WERI-Rb-1 (cell line): ENCODE measurements at places on chromosomes 12 and 14.

GRCh38 chr12:101368016-101368415 is 39.6 kb downstream of the ARL1 start:
- DNase-seq = no peak

GRCh38 chr14:30779210-30779609 is 95.1 kb upstream of the COCH start:
- DNase-seq = no peak

GRCh38 chr12:66441905-66442559 is 139.7 kb downstream of the HELB start:
- no peak for DNase-seq

- no peak for DNase-seq
These were observed 17.6 kb downstream of the CALCOCO1 start for GRCh38 chr12:53709671-53710070.

DNA sequence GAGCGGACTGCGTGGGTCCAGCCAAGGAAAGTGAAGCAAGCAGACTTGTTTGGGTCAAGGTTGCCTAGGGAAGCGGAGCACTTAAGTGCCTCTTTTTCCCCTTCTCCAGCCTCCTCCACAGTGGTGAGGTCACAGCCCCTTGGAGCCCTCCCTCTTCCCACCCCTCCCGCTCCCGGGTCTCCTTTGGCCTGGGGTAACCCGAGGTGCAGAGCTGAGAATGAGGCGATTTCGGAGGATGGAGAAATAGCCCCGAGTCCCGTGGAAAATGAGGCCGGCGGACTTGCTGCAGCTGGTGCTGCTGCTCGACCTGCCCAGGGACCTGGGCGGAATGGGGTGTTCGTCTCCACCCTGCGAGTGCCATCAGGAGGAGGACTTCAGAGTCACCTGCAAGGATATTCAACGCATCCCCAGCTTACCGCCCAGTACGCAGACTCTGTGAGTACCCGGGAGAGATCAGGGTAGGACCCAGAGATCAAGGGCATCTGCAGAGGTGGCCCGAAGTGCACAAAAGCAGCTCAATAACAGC is at the start of gene TSHR:
Gene TSHR (plus strand): TSS at position 206 of the 526 bp plus-strand sequence. CDS start 60 bp downstream, at position 266.
- DNase-seq = no peak

- no peak for DNase-seq
These were observed 17.2 kb downstream of the FRMD6 start for GRCh38 chr14:51668870-51669269.

DNA sequence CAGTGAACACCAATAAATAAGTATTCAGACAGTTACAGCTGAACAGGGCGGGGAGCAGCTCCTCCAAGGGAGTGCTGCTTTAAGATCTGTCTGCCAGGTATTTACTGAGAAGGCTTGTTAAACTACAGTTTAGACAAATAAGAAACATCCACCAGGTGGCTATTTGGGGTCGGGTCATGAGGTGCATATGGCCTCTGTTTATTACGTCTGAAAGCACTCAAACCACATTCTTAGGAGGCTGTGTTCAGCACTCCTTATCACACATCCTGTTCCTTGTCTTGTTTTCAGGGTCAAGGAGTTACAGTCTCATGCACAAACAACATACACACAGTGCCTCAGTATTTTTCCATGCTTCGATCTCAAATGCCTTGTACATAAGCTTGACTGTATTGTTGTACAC is 78.8 kb downstream of the KCNMB4 start:
- no peak for DNase-seq

GRCh38 chr12:62802984-62803383 is 132.0 kb downstream of the PPM1H start:
- peak; percentile 42 for DNase-seq

DNA sequence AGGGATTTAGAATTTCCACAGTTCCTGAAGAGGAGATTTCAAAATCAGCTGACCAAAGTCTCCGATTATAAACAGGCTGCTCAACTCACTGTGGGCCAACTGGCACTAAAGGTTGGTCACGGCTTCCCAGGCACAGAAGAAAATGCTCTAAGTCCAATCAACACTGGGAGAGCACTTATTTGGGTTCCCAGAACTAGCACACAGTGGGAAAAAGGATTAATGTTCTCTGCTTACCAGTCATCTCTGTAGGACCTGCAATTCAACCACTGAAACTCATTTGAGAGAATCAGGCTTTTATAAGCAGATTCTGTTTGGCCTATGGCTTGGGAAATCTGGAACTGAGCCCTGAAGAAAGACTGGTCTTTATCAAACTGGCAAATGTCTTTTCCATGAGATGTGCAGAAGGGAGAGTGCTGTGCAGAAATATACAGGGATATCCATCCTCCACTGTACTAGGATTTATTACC is 49.4 kb downstream of the ABCC9 start:
- no peak for DNase-seq
